ENCODE measurements at places on chromosomes 6 and 20.

DNA sequence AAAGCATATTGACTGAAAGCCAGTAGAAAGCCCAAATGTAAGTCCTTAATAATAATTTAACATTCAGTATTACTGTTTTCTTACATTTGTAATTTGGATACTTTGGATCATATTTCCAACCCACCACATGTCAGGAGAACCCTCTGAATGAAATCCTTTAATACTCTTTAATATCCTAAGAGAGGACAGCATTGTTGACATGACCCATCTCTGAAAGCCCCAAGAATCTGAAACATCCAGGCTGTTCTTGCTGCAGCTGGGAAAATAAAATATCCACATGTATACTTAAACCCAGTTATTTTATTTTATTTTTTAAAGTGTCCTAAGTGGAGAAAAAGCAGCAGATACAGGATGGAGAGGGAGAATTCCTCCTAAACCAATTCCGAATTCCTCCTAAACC lies 130.8 kb upstream of the RIPOR2 start:
- no peak for DNase-seq

- DNase-seq, result no peak
These were observed 391.0 kb downstream of the TAF4 start for GRCh38 chr20:61674688-61675087.

GRCh38 chr20:57392512-57393271 lies 1.5 kb downstream of the RBM38 start:
- no peak for DNase-seq

DNA sequence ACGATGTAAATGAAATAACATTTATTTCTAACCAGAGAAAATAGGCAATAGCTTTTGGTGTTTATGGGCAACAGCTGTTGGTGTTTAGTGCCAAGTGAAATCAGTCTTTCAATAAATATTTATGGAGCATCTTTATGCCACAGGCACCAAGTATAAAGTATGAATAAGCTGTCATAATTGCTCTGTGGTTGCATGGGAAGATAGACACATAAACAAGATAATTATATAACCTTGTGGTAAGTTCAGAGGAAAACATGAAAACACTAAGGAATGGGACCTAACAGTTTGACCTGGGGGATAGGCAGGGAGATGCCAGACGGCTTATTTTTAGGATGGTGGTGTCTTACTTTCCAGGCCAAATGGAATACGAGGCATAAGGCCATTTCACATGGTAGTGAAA lies 110.9 kb downstream of the GFRAL start:
- DNase-seq, result no peak

DNA sequence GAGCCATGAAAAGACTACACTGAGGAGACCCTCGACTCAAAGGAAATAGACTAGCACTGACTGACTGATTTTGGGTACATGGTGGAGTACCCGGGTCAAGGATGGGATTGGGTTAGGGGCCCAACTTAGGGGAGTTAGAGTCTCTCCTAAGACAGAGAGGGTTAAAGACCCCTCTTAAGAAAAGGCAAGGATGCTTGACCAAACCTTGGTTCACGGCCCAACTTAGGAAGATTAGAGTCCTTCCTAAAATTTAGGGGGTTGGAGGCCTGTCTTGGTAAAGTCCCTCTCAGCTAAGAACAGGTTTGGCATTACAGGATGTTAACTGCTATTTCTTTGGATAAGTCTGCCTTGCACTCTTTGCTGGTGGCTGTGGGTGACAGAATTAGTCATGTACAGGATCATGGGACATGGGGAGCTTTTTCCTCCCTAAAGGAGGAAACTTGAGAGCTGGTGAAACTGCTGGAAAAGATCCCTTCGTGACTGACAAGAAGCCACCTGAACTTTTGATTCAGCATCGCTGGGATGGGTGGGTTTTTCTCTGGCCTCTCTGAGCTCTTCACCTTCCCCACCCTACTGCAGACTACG lies 12.3 kb upstream of the SLC22A16 start:
- no peak for DNase-seq

DNA sequence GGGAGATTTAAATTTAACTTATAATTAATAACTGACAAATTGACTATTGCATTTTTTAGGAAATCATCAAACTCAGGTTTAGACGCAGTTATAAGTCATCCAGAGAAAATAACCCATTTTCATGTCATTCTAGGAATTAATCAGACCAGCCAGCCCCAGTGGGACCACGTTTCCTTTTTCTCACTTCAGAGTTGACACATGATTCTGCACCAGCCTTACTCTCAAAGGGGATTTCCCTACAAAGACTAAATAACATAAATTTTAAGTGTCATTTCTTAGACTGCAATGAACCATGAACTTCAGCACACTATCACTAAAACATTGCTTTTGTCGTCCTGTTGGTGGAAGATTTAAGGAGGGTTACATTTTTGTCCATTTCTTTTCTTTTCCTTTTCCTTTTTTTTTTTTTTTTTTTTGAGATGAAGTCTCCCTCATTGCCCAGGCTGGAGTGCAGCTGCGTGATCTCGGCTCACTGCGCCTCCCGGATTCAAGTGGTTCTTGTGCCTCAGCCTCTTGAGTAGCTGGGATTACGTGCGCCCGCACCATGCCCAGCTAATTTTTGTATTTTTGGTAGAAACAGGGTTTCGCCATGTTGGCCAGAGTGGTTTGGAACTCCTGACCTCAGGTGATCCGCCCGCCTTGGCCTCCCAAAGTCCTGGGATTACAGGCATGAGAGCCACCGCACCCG lies 3.6 kb downstream of the IPCEF1 start:
- no peak for DNase-seq

GRCh38 chr20:38066969-38067716 lies 33.6 kb downstream of the RPRD1B start:
- no peak for DNase-seq
